ENCODE measurements at places on chromosomes 5 and 9.

DNA sequence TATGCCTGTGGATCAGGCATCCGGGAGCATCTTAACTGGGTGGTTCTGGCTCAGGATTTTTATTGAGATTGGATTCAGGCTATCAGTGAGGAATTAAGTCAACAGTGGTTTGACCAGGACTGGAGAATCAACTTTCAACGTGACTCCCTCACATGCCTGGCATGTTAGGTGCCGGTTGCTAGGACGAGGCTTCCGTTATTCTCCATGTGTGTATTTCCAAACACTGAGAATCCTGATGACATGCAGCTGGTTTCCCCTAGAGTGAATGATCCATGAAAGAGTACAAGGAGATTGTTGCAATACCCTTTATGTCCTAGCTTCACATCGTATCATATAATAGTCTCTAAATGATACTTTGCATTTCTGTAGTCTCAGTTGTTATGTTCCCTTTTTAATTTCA is 529.2 kb downstream of the ANXA1 start:
- no peak for DNase-seq

DNA sequence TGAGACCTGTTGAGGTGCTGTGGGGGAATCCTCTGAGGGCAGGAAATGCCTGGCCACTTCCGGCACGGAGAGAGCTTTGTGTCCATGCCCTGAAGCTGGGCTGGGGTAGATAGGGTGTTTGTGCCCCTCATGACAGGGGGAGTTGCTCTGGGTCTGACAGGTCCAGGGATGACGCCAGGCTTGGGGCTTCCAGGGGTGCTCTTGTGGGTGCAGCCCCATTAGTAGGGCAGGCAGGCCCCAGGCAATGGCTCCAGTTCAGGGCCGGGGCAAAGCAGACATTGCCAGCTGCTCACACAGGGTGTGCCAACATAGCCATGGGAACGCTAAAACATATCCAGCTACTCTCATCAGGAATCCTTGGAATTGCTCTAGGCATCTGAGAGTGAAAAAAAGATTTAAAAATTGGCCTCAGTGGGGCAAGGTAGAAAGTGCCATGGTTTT is 21.1 kb downstream of the PITX1 start:
- DNase-seq: no peak

DNA sequence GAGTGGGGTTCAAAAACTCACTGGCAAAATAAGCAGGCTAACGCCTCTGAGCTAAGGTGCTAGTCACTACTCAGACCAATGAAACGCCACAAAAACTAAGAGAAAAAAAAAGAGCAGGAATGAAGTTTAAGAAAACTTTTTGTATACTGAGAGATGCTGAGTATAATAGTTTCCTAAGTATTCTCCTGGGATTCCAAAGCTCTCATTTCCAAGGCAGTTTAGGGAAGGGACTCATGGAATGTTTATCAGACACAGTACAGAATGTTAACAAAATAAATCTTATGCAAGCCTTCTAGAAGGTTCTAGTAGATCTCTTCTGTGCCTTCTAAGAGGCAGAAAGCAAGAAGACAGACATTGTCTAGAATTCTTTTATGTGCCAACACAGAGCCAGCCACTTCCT is 361.9 kb downstream of the MTRR start:
- no peak for DNase-seq

- no peak for DNase-seq
Measured at GRCh38 chr9:97880336-97880735, 27.3 kb downstream of the FOXE1 start.

- no peak for DNase-seq
Measured at GRCh38 chr5:176436656-176437055, 11.5 kb upstream of the FAF2 start.

DNA sequence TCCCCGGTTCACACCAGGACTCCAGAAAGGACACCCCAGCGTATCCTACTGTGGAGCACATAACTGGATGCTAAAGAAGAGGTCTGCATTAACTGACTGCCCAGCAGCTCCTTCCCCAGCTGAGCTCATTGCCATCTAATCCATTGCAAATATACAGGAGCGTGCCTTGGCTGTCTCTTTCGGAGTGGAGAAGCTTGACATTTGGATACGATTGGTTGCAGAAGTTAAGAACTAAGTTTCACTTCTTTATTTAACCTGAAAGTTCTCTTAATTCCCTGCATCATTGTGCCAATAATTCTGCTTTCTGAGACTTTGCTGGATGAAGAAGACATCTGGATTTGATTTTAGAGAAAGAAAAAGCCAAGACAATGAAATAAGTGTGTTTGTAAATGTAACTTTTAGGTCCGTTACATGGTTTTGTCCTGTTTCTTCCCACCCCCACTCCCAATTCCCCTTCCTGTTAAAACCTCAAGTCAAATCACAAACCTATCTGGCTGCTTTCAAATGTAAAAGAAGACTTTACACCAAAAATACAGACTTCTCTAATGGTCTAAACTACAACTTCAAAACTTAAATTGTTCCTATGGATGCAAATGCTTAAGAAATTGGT is 33.9 kb downstream of the TAS2R1 start:
- DNase-seq: no peak

- DNase-seq: no peak
Measured at GRCh38 chr5:174816858-174817257, 92.5 kb downstream of the MSX2 start.

DNA sequence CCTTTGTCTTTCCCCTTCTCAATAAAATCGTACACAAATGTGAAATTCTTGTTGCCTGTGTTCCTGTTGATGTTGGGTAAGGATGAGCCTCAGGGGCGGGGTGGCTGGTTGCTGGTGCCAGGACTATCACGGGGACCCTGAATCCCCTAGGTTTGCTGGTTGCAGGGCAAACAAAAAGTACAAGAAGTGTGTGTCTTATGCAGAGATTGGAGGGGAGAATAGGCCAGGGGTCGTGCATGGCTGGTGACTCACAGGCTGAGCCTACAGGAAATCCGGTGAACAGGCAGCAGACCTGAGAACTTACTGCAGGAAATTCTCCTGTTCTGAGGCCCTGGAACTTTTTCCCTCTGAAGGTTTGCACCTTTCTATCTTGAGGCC is 5.5 kb downstream of the ANXA2R start:
- no peak for DNase-seq

DNA sequence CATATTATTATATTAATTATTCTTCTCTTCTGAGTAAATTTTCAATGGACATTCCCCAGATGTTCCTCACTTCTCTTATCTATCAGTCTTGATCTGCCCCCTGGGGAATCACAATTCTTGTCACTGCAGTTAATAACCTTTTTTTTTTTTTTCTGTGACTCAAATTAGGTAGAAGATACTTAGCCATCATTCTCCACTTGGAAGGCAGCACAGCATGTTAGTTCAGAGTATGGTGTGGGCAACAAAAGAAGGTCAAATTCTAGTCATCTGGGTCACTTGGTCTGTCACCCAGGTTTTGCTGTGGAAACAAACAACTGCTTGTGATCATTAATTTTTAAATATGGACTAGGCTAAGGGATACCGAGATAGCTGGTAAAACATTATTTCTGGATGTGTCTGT is 8.1 kb upstream of the MOB3B start:
- no peak for DNase-seq

DNA sequence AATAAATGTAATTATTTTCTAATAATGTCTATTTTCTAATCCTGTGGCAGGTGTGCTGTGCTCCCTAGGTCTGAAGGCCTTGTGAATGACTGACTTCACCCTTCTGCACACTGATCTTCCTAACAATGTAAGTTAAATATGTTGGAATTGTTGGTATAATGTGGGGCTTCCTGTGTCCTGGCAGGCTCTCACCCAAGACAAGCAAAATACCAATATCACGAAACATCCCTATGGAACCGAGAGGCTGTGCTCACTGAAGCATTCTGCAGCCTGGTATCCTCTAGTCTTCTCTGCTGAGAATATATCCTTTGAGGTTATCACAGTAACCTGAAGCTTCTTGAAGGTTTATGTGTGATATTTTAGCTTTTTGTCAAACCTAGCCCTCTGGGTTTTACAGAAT is 159.4 kb downstream of the GABRB2 start:
- DNase-seq: no peak

DNA sequence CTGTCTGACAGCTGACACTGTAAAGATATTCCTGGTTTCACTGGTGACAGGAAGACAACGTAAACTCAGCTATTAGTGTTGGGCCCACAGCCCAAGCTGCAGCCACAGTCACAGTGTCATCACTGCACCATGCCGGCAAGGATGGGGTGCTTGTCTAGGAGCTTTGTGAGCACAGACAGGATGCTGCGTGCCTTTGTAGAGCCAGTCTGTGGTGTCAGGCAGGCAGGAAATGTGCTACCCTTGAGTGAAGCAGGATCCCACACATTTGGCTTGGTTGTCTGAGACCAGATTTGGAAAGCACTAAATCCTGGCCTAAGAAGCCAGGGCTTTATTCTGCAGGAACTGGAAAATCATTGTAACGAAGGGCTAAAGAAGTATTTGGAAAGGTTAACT is 121.6 kb upstream of the ADAMTS16 start:
- no peak for DNase-seq

- no peak for DNase-seq
Measured at GRCh38 chr5:135810188-135810943, 24.1 kb upstream of the SLC25A48 start.

DNA sequence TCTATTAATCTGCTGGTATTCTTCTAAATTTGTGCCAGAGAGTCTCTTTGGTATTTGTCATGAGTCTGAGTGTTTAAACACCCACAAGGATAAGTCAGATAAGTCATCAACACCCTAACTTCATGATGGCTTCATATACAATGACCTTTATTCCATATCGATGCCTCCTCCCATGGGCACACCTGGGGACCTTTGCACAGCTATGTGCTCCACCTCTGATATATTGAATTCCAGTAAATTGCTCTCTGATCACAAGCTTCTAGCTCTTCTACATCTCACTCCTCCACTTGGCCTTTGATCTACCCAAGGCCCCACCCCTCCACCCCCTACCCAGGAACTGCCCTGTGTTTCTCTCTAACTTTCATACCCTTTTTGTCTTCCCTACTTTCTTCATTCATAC is 102.7 kb upstream of the MIER3 start:
- no peak for DNase-seq

DNA sequence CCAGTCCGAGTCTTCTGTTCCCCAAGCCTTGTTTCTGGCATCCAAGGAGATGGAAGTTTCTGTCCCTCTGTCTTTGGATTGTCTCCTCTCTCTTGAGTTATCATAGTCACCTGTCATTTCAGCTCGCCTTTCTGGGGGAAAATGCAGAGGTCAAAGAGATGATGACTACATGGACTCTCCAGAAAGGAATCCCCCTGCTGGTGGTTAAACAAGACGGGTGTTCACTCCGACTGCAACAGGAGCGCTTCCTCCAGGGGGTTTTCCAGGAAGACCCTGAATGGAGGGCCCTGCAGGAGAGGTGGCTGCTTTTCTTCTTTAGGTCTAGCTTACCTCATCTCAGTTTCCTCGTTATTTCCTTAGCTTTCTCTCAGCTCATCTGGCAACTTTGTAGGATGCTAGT is 25.1 kb downstream of the ERAP2 start:
- DNase-seq: no peak

DNA sequence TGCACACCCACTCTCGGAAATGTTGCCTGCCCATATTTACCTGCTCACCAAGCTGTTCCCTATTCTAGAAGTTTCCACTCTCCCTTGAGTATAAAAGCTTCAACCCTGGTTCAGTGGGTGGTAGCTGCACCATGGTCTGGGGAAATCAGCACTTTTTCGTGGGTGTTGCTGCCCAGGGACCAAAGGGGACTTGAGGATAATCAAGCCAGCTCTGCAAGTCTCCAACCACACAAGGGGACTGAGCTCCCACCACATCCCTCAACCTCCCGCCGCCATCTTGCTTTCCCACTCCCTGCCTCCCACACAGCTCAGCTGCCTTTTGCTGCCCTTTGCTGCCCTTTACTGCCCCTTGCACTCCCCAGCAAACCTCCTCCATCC is 210.0 kb downstream of the AUH start:
- DNase-seq: no peak

GRCh38 chr9:135905380-135906258 is 1.7 kb downstream of the CAMSAP1 start:
- no peak for DNase-seq

- DNase-seq: no peak
Measured at GRCh38 chr9:95110921-95111525, 206.5 kb downstream of the FANCC start.

DNA sequence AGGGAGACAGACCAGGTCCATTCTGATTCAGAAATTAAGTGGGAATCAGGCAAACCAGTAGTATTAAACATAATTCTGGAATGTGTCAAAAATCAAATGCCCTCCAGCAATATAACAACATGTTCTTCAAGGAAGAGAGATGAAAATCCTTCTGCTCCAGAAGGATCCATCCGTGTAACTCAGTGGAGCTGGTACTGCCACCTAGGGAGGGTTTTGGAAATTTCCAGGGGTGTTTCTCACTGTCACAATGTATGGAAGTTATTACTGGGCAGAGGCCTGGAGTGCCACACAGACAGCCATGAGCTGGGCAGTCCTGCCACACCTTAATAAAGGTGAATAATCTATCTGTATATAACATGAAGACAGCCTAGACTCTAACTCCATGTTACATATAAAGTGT is 87.5 kb downstream of the TTLL11 start:
- DNase-seq: no peak

DNA sequence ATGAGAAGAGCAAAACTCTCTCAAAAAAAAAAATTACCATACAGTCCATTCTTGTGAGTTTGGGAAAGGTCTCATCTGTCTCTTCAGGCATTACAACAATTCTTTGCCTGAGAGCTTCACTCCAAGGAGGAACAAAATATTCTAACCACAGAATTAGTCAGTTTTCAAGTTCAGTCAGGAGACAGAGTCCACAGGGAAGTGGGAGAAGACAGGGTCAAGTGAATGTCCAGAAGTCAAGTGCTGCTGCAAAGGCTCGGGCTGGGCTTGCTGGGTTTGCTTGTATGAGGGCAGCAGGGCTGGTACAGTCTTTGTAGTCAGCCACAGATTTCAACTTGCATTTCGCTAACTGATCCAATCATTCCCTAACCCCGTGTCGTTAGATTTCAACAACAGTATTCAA is 17.6 kb upstream of the HEXB start:
- DNase-seq: no peak

- no peak for DNase-seq
Measured at GRCh38 chr5:157172403-157172802, 6.3 kb upstream of the GARIN3 start.

Measured in NCI-H2081 treated with DMSO at 0.1 percent for 48 hours (cell line).